Fibroblast of skin of back (primary cell): ENCODE measurements at places on chromosomes 16 and 17.

GRCh38 chr16:68386628-68387027 lies 61.7 kb downstream of the SMPD3 start:
- DNase-seq: no peak

- no peak for DNase-seq
Measured at GRCh38 chr16:27046958-27047518, 19.7 kb upstream of the C16orf82 start.

DNA sequence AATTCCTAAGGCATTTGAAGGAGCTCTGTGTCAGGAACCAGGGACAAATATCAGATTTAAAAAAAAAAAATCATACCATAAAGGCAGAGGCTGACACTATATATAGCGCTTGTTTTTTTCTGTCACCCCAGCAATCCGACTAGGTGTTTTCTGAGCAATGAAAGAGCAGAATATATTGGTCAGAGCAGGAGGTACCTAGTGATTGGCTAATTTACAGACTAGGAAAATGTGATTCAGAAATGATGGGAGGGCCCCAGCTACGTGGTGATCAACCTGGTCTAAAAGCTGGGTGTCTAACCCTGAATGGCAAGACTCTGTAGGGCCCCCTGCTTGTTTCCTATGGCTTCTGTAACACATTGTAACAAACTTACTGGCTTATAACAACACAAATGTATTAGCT lies 195.5 kb upstream of the XYLT1 start:
- no peak for DNase-seq

DNA sequence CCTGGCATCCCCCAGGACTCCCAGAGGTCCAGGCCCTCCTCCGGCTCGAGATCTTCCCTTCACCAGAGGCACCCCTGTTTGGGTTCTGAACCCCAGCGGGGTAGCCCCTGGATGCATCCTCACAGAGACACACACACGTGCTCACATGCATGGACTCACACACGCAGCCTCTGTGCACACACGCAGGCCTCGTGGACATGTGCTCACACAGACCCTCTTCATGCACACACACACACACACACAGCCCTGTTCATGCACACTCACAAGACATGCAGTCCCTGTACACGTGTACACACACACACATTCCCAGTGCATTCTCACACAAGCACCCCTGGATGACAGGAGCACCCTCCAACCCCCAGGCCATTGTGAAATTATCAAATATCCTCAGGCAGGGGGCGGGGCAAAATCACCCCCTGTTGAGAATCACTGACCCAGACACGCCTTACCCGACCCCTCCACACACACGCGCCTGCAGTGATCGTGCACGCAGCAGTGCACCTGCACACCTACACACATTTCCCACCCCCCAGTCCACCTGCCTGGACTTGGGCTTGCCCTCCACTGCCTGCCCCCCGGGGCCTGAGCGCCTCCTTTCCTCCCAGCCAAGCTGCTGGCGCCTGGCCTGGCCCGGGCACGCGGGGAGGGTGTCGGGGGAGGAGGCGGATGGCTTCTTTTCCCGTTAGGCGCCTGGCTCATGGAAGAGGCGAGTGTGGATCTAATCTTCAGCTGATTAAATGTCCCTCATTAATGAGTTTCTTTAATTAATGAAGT lies 62.6 kb downstream of the ENGASE start:
- DNase-seq: no peak

GRCh38 chr16:47470810-47471209 lies 9.7 kb downstream of the PHKB start:
- no peak for DNase-seq

- peak; percentile 30 for DNase-seq
Measured at GRCh38 chr17:44400226-44400847, 10.9 kb upstream of the ITGA2B start.

DNA sequence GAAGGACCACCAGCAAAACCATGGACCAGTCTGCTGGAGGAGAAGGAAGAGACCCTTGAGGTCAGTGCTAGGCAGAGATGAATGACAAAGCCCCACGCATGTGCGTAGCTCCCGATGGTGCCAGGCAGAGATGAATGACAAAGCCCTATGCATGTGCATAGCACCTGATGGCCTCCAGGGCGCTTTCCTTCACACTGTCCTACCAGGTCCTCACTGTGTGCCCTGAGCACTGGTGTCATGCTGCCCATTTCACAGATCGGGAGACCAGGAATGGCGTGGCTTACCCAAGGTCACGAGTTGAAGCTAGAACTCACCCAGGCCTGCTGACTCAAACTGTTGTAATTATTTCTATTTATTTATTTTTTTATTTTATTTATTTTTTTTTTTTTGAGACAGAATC lies 149.6 kb downstream of the KATNIP start:
- no peak for DNase-seq

- DNase-seq: no peak
Measured at GRCh38 chr17:55705847-55706246, 16.8 kb downstream of the TMEM100 start.

- no peak for DNase-seq
Measured at GRCh38 chr16:4984174-4984990, 26.3 kb downstream of the SEC14L5 start.

DNA sequence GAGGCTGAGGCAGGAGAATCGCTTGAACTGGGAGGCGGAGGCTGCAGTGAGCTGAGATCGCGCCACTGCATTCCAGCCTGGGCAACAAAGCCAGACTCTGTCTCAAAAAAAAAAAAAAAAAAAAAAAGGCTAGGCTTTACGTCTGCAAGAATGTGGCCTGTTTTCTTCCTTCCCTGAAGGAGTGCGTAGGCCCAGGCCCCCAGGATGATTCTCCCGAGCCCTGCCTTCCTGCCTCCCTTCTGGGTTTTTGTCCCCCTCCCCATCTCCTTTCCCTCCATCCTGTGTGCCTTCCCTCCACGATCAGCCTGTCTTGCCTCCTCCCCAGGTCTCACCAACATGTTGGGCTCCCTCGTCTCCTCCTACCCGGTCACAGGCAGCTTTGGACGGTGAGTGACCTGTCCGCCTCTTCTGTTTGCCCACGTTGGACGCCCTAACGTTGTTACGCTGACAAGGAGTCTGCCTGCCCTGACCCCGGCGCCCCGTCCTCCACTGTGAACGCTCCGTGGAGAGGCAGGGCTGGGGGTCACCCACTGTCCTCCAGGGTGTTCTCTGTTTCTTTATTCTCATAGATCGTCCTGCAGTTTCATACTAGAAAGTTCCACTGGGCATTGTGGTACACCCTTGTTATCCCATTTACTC lies 15.7 kb upstream of the RNF213 start:
- no peak for DNase-seq

- no peak for DNase-seq
Measured at GRCh38 chr16:56450275-56450985, 702 bp downstream of the NUDT21 start.

GRCh38 chr16:8262299-8262698 lies 328.0 kb downstream of the TMEM114 start:
- no peak for DNase-seq

- no peak for DNase-seq
Measured at GRCh38 chr16:68488554-68488953, 40.2 kb upstream of the SMPD3 start.

DNA sequence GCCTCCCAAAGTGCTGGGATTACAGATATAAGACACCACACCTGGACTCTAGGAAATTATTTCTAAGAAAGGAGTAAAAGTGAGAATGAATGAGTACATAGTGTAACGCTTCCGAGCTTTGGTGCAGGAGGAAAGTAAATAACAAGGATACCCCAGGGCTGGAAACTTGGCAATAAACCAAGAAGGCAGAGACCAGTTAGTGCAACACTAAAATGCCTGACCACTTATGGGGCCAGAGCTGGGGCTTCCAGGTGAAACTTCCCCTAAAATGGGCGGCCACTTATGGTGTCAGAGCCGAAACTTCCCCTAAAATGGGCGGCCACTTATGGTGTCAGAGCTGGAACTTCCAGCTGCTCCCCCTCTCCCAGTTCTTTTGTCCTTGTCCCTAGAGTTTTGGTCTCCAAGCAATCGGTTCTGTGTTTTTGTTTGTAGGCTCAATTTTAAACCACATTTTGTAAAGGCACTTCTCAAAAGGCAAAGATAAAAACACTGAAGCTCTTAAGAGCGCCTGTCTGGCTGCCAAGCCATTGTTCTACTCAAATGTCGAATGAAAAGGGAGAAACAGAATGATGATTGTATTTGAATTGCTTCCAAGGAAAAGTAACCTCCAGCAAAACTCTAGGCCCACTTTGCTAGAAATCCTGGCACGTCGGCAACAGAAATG lies 63.9 kb downstream of the NXN start:
- peak; percentile 52 for DNase-seq

DNA sequence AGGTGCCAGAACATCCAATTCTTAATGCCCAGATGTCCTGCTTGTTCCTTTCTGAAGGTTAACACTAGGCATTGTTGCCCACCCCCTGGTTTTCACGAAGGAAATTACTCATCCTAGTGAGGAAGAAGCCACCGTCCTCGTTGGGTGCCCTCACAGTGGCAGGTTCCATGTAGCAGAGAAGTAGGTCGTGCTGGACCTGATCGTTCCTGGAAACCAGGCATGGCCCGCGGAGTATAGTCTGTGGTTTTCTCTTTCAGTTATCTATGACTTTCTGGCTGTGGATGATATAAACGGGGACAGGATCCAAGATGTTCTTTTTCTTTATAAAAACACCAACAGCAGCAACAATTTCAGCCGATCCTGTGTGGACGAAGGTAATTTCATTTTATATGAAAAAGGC lies 16.5 kb downstream of the RGS11 start:
- no peak for DNase-seq

- no peak for DNase-seq
Measured at GRCh38 chr17:81719410-81720266, 7.6 kb downstream of the SLC25A10 start.

DNA sequence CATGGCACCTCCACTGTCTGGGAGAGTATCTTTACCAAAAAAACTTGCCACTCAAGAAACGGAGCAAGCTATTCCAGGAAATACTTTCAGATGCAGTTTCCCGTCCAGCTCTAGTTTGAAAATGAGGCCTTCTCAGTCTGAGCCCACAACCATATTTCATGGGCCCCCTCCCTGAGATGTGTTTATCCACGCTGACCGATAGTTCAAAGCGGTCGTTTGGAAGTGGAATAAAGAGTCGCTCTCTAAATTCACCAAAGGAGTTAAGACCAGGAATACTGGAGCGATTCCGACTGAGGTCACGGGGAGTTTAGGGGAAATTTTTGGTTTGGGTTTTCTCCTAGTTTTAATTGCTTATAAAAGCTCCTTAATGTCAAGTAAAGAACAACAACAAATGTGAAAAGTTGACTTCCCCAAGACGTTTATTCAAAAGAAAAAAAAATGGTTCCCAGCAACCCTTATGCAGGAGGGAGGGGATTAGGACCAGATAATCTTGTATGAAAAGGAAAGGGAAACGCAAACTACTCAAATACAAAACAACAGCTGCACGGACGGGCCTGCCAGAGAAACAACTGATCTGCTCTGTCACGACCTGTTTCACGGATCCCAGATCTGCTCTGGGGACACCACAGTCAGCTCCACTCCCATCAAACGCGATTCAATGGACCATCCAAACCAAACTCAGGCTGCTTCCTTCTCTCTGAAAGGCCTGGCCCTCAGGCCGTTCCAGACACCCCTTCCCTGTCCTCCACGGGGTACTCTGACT lies 77.1 kb downstream of the MRM3 start:
- no peak for DNase-seq

DNA sequence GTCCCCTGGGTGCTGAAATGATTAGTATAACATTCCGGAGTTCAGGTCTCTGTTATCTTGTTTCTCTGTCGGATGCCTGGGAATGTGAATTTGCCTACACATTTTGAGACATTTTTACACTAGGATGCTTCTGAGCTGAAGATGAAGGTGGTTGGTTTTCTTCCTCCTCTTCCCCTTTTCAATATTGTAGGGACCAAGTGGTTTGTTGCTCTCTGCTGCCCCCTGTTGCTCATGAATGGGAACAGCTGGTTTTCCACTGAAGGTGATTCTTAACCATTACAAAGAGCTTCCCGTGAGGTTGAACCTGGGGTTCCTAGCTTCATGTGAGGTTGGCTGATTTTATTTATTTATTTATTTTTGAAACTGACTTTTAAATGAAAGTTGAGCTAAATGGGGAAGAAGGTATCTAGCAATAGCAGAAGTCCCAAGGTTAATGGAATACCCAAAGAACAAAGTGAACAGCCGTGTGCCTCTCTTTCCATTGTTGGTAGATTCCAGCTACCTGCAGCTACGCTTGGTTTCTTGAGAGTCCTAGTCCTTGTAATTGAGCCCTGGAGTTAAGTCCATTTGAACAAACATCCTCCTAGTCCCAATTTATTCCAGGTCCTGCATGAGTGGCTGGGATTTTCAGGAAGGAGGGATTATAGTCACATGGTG lies 983.9 kb upstream of the EEF2KMT start:
- DNase-seq: peak; percentile 2

DNA sequence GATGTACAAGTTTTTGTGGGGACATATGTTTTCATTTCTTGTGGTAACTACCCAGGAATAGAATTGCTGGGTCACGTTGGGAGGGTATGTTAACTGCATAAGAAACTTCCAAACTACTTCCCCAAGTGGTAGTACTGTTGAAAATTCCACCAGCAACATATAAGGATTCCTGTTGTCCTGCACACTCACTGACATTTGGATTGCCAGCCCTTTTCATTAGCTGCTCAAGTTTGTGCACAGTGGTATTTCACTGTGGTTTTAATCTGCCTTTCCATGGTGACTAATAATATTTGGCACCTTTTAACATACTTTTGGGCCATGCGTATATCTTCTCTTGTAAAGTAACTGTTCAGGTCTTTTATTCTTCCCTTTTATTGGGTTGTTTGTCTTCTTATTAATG lies 103.3 kb downstream of the GNAO1 start:
- peak; percentile 91 for DNase-seq

- DNase-seq: no peak
Measured at GRCh38 chr16:21211486-21211885, at the start of gene ZP2. Gene ZP2 (minus strand): TSS chr16:21211574. CDS start chr16:21211547, 27 bp downstream.

DNA sequence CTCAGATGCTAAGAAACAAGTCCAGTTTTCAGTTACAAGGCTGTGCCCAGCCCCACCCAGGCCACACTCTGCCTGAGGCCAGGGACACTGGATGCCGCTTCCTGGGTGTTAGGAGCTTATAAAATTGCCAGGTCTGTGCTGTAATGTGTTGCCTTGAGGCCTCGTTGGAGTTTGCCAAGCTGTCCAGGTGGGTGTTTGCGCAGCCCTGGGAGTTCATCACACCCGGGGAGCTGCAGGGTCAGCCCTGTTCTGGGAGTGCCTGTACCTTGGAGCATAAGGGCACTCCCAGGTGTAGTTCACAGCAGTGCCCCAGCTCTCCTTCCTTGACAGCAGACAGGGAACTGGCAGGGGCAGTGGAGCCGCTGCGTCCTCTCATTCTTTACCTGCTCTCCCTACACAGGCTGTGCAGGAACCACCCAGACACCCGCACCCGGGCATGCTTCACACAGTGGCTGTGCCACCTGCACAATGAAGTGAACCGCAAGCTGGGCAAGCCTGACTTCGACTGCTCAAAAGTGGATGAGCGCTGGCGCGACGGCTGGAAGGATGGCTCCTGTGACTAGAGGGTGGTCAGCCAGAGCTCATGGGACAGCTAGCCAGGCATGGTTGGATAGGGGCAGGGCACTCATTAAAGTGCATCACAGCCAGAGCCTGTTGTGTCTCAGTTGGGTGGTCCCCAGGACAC lies 1.6 kb downstream of the GFER start:
- DNase-seq: no peak

- DNase-seq: no peak
Measured at GRCh38 chr17:64054304-64054703, 33.9 kb upstream of the ICAM2 start.
